ENCODE measurements at places on chromosomes 13 and 19. TPM values are rescaled to one million over a fixed set of nuclear protein-coding genes. Genes with fewer than 3 reads are reported as not detected.

GRCh38 chr19:38263689-38264485 lies 486 bp upstream of the SPINT2 start:
- DNase-seq = peak; percentile 44

DNA sequence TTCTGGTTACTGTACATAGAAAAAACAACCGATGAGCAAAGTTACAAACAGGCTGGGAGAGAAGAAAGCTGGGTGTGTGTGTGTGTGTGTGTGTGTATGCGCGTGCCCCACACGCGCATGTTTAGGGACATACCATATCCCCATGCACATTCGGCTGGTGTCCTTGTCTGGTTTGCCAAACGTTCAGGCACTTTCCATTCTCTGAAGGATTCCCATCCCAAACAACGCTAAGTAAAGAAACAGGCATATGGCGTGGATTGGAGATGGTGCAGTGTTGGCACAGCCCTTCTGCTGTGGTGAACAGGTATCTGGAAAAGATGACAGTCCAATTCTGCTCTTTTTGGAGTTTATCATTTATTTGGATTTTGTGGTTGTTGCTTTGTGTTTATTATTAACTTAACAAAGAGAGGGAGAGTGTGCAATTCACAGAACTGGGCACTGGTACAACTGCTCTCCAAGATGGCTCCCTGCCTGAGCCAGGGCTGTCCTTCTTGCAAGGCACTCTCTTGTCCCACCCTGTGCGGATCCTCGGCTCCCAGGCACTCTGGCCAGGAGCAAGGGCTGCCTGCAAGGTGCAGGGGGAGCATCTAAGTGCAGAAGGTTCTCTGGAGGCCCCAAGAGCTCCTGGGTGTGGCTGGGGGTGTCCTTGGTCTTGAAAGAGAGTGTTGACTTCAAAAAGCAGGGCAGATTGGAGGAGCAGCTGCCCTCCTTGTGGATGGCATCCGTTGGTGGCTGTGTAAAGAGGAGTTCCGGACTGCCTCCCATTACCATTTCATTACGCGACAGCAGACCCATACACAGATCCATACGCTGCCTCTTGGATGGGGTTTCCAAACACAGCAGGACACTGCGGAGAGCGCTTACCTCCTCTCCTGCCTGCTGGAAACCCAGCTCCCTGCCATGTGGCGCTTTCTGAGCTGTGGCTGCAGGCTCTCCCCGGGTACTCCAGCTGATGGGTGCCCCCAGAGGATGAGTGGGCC lies 263.1 kb downstream of the ZNF536 start:
- no peak for DNase-seq

ZNRF4 gene
- polyA plus RNA-seq = not detected

- no peak for DNase-seq
These were observed 18.7 kb upstream of the EID2 start for GRCh38 chr19:39558624-39559117.

SYNGR4 gene
- polyA plus RNA-seq = 0.08 TPM

C19orf38 gene
- polyA plus RNA-seq = 0.15 TPM

DNA sequence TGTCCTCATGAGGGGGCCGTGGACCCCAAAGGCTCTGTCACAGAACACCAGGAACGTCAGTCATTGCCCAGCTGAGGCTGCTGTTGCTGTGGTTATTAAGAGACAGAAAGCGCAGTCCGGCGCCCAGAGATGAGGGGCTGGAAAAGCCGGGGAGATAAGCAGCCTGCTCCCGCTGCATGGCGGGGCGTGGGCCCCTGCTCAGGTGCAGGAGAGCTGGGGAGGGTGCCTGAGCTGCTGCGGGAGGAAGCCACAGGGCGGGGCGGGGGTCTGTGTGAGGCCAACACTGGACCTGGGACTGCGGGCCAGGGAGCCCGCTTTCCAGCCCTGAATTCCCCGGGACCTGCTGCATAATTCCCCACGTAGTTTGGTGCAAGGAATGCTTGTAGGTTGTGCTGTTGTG lies 11.3 kb downstream of the SOX1 start:
- DNase-seq = no peak

GRCh38 chr19:30437869-30438268 lies 65.7 kb downstream of the ZNF536 start:
- no peak for DNase-seq

DNA sequence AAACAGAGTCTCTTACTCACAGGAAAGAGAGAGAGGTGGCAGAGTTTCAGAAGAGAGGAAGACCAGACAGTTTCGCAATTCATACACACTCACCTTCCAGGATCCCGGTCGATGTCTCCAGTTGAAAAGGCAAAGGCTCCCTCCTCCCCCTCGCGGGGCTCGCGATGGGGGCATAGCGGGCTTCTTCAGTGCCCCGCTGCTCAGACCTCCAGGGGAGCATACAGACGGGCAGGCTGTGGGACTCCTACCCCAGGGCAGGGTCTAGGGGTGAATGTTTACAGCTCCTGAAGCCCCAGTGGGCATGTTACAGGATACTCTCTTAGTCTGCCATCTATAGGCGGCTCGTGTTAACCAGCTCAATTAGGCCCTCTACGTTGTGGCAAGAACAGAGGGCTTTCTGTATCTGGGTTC lies 139.2 kb downstream of the SLITRK5 start:
- no peak for DNase-seq

PCP2 gene
- not detected for polyA plus RNA-seq

DNA sequence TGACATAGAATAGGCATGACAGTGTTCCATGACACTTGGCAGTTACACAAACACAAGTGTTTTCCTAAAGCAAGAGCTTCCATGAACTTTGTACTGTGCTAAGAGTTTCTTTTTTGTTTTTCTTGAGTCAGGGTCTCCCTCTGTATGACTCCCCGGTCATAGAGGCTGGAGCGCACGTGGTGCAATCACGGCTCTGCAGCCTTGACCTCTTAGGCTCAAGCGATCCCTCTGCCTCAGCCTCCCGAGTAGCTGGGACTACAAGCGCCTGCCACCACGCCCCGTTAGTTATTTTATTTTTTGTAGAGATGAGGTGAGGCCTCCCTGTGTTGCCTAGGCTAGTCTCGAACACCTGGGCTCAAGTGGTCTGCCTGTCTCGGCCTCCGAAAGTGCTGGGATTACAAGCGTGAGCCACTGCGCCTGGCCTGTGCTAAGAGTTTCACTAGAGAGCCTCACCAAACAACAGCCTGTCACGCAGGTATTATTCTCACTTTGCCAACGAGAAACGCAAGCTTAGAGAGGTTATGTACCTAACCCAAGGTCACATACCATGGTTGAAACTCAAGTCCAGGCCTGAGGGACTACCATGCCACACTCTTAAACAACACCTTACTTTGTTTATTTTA lies 355.9 kb downstream of the KLF12 start:
- no peak for DNase-seq

- DNase-seq = no peak
These were observed 3.6 kb upstream of the TNFAIP8L1 start for GRCh38 chr19:4635754-4636116.

ADPRHL1 gene
- polyA plus RNA-seq = 1.2 TPM

ZFP82 gene
- 2.1 TPM for polyA plus RNA-seq

- no peak for DNase-seq
These were observed 11.7 kb upstream of the KL start for GRCh38 chr13:33004511-33004910.

LYPD5 gene
- 0.13 TPM for polyA plus RNA-seq

GRCh38 chr19:48283908-48284307 lies 14.0 kb downstream of the ZNF114 start:
- no peak for DNase-seq

DNA sequence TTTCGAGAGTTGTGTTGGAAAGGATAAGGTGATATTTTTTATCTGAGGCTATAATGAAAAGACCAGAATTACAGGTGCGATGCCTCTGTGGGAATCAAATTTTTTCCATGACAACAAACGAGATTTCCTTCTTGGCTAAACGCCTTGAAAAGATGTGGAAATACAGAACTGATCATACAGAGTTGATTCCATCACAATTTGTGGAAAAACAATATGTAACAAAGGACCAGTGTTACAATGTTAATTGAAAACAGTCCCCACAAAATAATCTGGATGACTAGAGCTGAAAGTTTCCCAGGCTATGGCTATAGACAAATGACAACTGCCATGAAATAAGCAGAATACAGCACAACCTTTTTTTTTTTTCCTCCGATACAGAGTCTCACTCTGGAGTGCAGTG lies 628.9 kb downstream of the DIAPH3 start:
- no peak for DNase-seq

- no peak for DNase-seq
These were observed 47.4 kb downstream of the SMAD9 start for GRCh38 chr13:36872621-36873020.

DNA sequence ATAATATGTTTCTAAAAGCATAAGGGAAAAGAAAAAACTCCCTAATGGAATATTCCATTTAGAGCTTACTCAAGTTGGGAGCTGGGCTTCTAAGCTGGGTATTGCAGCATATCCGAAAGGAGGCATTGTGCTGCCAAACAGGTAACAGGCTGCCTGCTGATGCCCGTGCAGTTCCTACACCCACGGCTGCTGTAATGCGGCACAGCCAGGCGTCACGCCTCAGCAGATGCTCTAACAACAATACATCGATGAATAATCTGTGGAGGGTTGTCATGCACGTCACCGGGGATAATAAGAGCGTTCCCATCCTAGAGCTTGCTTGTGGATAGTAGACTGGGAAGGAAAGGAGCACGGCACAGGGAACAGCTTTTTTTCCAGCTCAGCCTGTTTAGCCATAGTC lies 1582.1 kb upstream of the SLC10A2 start:
- no peak for DNase-seq

DNA sequence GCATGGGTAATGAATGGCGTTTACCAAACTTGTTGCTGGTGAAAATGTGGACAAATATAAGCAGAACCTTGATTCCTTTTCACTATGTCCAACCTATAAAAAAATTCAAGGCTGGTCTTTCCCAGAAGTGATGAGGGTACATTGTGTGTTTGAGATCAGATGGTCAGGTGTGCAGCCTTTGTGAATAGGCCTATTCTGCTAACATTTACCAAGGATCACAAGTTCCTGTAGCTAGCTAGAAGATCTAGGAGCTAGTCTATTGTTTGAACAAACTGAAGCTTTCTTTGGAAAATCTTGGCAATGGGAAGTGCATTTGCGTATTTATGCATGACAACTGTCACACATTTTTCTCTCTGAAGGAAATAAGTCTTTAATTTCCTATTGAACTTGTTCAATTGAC lies 489.6 kb downstream of the KLF5 start:
- DNase-seq = no peak

CCDC169 gene
- polyA plus RNA-seq = 1.8 TPM

DACH1 gene
- polyA plus RNA-seq = 0.21 TPM

DNA sequence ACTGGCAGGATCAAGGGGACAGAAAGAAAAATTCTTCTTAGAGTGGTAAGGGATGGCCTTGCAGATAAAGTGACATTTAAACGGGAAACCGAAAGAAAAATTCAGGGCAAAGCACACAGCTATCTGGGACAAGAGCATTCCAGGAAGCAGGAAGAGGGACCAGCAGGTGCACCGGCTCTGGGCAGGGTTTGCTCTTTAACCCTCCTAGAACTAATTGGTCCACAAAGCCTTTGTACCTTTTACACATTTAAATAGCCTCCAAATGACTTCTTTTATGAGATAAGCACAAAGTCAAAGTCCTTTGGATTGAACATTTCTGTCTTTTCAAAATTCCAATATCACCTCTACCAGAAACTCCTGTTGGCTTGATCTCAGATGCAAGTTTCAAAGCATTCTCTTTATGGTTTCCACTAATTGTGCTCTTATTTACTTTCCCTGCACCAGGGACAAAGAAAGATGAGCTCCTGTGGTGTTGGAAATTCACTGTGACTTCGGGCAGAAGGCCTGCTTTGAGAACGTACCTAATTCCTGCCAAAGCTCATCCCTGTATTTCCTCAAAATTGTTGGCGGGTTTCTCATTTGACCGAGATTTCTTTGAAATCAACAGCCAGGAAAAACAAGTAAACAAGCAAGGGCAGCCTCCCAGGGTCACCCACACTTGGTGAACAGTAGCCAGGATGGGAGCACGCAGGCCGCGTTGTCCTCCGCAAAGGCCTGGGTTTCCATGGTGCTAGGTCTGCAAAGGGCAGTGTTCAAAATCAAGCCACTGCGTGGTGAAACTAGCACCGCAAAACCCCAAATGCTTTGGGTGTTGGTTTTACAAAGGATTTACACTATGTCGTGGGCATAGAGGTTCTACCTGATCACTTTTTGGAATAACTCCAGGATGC lies 98.6 kb downstream of the IRS2 start:
- no peak for DNase-seq

DNA sequence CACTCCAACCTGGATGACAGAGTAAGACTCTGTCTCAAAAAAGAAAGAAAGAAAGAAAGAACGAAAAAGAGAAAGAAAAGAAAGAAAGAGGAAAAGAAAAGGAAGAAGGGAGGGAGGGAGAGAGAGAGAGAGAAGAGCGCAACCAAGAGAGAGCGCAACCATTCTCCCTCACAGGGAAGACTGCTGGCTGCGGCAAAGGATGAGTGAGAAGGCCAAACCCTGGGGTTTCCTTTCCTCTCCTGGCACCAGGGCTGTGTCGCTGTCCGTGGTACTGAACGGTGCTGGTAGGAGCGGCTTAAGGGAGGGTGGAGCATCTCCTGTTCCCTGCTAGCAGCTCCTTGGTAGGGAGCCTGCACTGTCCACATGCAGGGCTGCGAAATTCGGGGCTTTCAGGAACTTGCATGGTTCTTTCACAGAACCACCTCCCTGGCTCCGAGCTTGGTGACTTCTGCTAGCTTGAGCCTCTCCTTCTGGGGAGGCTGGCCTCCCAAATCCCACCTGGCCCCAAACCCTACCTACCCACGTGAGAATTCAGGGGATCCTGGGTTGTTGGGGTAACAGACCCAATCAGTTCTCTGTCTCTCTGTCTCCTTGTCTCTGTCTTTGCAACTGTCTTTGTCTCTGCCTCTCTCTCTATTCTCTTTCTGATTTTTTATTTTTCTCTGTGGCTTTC lies 51.1 kb upstream of the ZNRF4 start:
- DNase-seq = no peak

DNA sequence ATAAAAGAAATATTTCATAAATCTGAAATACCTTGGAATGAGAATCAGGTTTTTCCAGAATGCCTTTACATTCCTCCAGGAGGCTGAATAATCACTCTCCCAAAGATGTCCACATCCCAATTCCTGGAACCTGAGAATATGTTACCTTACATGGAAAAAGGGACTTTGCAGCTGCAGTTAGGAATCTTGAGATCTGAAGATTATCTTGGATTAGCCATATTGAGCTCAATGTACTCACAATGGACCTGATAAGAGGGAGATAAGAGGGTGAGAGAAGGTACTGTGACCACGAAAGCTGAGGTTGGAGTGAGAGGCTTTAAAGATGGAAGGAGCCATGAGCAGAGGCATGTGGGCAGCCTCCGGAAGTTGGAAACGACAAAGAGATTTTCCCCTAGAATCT lies 36.8 kb upstream of the MBNL2 start:
- no peak for DNase-seq

UFM1 gene
- polyA plus RNA-seq = 17.0 TPM

SIAH3 gene
- polyA plus RNA-seq = 0.08 TPM

NLRP5 gene
- not detected for polyA plus RNA-seq

- peak; percentile 80 for DNase-seq
These were observed at the start of gene DNAJC15 for GRCh38 chr13:43023289-43023963. DNAJC15 (plus strand) TSS chr13:43023586; CDS start chr13:43023627, 41 bp downstream.
